HS-5 (cell line): ENCODE measurements at places on chromosomes 12 and 14.

- DNase-seq, result no peak
Measured at GRCh38 chr14:104795781-104796686, 486 bp upstream of the AKT1 start.

GRCh38 chr14:26621364-26621763, 23.5 kb upstream of the NOVA1 start:
- DNase-seq, result no peak

DNA sequence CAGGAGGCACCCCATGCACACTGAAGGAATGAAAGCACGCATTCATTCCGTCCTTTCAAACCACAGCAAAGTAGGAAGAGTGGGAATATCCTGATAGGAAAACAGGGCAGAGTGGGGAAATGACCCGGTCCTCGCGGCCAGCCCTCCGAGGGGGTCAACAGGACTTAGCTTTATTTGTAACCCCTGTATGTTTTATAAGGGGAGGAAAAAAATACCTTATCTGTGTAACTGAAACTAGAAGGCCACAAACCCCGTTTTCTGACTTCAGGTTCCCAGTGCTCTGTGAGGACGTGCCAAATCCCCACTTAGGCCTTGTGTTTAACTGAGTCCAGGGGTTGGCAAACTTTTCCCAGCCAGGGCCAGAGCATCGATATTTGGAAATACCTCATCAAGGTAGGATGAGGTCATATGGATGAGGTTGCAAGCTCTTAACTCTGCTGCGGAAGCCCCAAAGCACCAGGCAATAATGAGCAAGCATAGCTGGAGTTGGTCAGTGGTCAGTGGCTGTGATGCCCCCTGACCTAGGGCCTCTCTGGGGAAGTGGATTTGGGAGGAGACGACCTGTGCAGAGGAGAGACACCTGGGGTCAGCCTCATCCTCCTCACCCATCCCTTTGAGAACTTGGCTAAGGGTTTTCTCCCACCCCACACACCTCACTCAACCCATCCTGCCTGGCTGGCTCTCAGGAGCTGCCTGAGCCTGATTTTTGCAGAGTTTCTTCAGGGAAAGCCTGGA, 58.5 kb downstream of the RBM19 start:
- DNase-seq, result no peak

GRCh38 chr14:35221462-35221861, 70.7 kb upstream of the PSMA6 start:
- DNase-seq, result no peak

DNA sequence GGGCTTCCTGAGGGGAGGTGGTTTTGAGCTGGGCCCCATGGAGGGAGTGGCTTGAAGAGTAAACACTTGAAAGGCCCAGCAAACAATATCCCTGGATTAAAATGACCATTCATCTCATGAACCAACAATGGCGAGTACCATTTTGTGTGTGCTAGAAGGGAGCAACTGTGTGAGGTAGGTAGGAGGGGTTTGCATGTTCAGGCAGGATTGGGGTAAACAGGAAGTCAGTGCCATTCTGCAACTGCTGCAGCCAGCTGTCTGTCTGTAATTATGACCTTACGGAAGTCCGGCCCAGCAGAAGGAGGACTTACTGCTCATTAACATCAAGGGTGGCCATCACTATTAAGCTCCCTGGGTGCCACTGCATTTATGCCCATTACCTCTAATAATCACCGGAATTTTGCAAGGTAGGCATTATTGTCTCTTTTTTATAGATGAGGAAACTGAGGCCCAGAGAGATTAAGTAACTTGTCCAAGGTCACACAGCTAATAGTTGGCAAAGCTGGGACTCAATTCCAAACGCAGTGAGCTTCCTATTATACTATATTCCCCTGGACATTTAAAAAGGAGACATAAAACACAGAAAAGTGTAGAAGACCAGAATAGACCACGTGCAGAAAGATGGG, 16.6 kb upstream of the IFI27L2 start:
- DNase-seq, result no peak

DNA sequence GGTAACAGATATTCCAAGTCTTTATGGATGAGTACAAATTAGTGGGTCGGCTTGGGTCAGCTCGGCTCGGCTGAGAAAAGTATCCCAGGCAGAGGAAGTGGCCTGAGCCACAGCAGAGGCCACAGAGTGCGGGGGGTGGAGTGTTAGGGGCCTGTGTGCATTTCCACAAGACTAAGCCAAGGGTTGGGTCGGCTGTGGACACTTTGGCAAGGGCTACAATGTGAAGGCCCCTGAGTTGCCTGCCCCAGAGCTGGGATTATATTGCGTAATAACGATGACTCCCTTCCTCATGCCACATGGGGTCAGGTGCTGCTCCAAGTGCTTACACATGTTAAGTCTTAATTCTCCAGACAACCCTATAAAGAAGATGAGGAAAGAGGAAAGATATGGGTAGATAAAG, 11.4 kb downstream of the EVL start:
- DNase-seq, result peak; percentile 50

DNA sequence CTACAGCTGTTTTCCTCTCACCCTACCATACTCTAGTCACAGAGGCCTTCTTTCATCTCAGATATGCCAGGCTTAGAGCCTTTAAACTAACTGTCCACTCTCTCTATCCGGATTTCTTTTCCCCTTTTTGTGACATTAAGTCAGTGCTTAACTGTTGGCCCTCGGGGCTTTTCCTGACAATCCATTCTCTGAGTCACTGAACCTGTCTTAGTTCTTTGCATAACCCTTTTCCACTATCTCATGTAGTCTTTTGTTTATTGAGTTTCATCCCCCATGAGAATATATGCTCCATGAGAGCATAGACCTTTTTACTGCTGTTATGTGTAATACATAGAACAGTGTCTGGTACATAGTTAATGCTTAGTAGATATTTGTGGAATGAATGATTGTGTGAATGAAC, 68.7 kb downstream of the PLEKHA5 start:
- DNase-seq, result no peak

DNA sequence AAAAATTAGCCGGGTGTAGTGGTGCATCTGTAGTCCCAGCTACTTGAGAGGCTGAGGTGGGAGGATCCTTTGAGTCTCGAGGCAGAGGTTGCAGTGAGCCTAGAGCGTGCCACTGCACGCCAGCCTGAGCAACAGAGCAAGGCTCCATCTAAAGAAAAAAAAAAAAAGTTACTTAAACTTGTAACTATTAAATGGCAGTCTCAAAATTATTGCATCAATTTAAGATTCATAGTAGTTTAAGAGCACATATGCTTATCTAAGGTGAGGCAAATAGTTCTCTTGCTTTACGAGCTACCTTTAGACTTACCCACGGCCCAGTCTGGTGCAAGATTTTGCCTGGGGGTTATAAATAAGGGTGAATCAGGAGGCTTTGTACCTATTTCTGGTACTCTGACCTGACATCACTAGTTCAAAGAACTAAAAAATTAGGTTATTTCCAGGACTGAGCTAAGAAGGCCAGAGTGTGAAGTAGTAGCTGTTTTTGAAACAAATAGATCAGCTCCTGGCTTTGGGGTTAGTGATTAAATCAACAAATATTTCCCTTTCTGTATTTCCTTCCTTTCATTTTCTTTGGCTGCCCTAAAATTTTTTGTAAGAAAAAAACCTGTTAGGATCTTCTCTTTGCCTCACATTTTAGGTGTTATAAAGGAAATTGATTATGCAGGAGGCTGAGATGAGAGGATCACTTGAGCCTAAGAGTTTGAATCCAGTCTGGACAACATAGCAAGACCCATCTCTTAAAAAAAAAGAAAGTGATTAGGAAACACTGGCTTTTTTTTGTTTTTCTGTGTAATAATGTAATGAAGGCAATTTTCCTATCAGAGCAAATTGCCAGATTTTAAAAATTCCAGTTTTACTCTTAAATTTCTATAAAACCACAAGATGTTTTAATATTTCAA, 3.6 kb downstream of the MGAT2 start:
- no peak for DNase-seq

GRCh38 chr12:109261087-109261486, 48.0 kb downstream of the FOXN4 start:
- no peak for DNase-seq
